HFFc6 (cell line): ENCODE measurements at places on chromosomes 7 and 10. TPM values are rescaled to one million over a fixed set of nuclear protein-coding genes. Genes with fewer than 3 reads are reported as not detected.
A peak's percentile ranks its signal among the peaks of the same experiment; 100 is the strongest.

FAM131B gene
- total RNA-seq: 0.79 to 1.3 TPM (median 1.1 TPM) in 3 replicates

ANKMY2 gene
- total RNA-seq: 21.0 to 25.0 TPM (median 23.4 TPM) in 3 replicates

NUDT13 gene
- total RNA-seq: 1.9 to 2.8 TPM (median 2.0 TPM) in 3 replicates

PHKG1 gene
- total RNA-seq: 0.51 to 0.54 TPM in 2 of 3 replicates, not detected in the other

NUPR2 gene
- not detected in 2 replicates for total RNA-seq

DNA sequence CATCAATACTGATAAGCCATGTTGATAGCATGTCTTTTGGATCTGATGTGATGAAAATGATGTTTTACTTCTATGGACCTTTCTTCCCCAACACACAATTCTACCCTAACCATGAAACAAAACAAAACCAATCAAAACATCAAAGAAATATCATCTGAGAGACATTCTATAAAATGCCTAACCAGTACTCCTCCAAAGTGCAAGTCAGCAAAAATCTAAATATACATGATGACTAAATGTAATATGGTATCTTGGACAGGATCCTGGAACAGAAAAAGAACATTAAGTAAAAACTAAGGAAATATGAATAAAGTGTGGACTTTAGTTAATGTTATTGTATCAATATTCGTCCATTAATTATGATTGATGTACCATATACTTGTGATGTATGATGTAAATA lies 625.1 kb downstream of the MAGI2 start:
- peaks cover 8% of the 10 kb centered on the region; the same call in 1 of the 2 replicates for H3K36me3 ChIP-seq
- no peak overlapping the region for H3K4me3 ChIP-seq
- no peak for DNase-seq
- H3K27me3 ChIP-seq: no peaks in the 10 kb centered on the region

- no peak overlapping the region for H3K27ac ChIP-seq
- no peaks in the 10 kb centered on the region; the same call in none of the 2 replicates for H3K27me3 ChIP-seq
- no peaks in the 10 kb centered on the region for H3K36me3 ChIP-seq
- H3K4me1 ChIP-seq: no peaks in the 10 kb centered on the region
- H3K4me3 ChIP-seq: no peak overlapping the region
These were observed 372.3 kb upstream of the MYO3A start for GRCh38 chr10:25561758-25562157.

GRCh38 chr7:41787651-41788350 lies 84.9 kb upstream of the INHBA start:
- no peaks in the 10 kb centered on the region for H3K27me3 ChIP-seq
- H3K4me3 ChIP-seq: no peak overlapping the region
- no peak overlapping the region; the same call in 1 of the 2 replicates for H3K27ac ChIP-seq
- peaks cover 22% of the 10 kb centered on the region for H3K4me1 ChIP-seq
- H3K36me3 ChIP-seq: no peaks in the 10 kb centered on the region

GRCh38 chr7:11175887-11176286 lies 202.2 kb downstream of the PHF14 start:
- H3K4me3 ChIP-seq: no peak overlapping the region
- peaks cover 13% of the 10 kb centered on the region for H3K4me1 ChIP-seq
- H3K27ac ChIP-seq: no peak overlapping the region
- H3K36me3 ChIP-seq: no peaks in the 10 kb centered on the region

- peaks cover 1% of the 10 kb centered on the region; the same call in 1 of the 2 replicates for H3K27me3 ChIP-seq
- H3K27ac ChIP-seq: peak overlapping the region; percentile 76
- peaks cover 88% of the 10 kb centered on the region for H3K4me1 ChIP-seq
- H3K36me3 ChIP-seq: peaks cover 7% of the 10 kb centered on the region
These were observed 23.4 kb upstream of the LIPA start for GRCh38 chr10:89274928-89275327.

GRCh38 chr7:36735172-36735571 lies 10.9 kb upstream of the AOAH start:
- no peaks in the 10 kb centered on the region; the same call in 1 of the 2 replicates for H3K27me3 ChIP-seq
- no peaks in the 10 kb centered on the region for H3K4me1 ChIP-seq
- H3K27ac ChIP-seq: no peak overlapping the region
- H3K36me3 ChIP-seq: no peaks in the 10 kb centered on the region; the same call in 1 of the 2 replicates
- no peak overlapping the region for H3K4me3 ChIP-seq

GRCh38 chr10:30215623-30216022 lies 133.5 kb downstream of the MTPAP start:
- H3K4me3 ChIP-seq: no peak overlapping the region
- H3K4me1 ChIP-seq: peaks cover 9% of the 10 kb centered on the region
- H3K36me3 ChIP-seq: peaks cover 4% of the 10 kb centered on the region; the same call in 1 of the 2 replicates
- peaks cover 24% of the 10 kb centered on the region for H3K27me3 ChIP-seq
- no peak overlapping the region for H3K27ac ChIP-seq
- no peak for DNase-seq

GRCh38 chr10:124742413-124743190 lies 1.6 kb downstream of the FAM53B start:
- no peaks in the 10 kb centered on the region for H3K36me3 ChIP-seq
- H3K27ac ChIP-seq: peak overlapping the region; percentile 51
- peak overlapping the region; percentile 98 for H3K4me3 ChIP-seq
- H3K27me3 ChIP-seq: peaks cover 4% of the 10 kb centered on the region
- no peak for DNase-seq

DNA sequence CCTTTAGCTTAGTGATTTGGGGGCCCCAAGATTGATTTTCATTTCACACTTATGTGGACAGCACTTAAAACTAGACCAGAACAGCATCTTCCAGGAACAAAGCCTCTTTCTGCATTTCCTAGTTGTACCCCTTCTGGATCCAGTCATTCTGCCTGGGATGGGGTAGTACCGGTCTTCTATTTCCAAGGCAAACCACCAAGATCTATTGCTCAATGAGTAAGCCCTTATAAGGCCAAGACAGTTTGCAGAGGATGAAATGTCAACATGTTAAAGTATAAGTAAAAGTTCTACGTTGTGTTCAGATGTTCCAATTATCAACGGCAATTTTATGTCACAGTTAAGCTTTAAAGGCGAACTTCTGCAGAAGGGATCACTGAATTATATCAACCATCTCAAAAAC lies 106.9 kb upstream of the ZNF746 start:
- no peak for DNase-seq
- H3K27me3 ChIP-seq: peaks cover 2% of the 10 kb centered on the region; the same call in 1 of the 2 replicates
- H3K4me3 ChIP-seq: no peak overlapping the region
- peaks cover 52% of the 10 kb centered on the region for H3K36me3 ChIP-seq

DNA sequence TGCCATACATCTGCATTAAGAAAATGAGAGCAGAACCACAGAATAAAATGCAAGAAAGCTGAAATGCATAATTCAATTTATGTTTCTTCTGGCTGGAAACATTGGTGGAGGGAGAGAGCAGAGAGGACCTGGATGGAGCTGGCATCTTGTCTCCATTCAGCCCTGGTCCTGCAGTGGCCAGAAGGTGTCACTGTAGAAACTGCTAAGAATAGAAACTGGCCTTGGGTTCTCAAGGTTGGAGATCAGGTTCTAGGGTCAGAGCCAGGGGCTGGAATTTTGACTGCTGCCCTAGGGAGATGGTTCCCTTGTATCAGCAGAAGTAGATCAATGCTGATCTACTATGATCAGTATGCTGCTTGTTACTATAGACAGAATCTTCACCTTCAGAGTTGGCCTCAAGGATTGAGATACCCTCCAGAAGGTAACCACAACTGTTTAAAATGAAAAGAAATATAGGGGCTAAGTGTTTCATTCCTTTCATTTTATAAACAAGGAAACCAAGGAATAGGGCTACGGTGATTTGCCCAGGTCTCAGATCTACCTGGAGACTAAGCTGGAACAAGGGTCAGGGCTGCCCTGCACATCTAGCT lies 13.1 kb downstream of the TAS2R41 start:
- H3K4me1 ChIP-seq: peaks cover 82% of the 10 kb centered on the region
- no peaks in the 10 kb centered on the region; the same call in none of the 2 replicates for H3K27me3 ChIP-seq
- peak overlapping the region; percentile 85; the same call in 1 of the 2 replicates for H3K27ac ChIP-seq
- H3K4me3 ChIP-seq: no peak overlapping the region
- DNase-seq: no peak
- no peaks in the 10 kb centered on the region for H3K36me3 ChIP-seq

DNA sequence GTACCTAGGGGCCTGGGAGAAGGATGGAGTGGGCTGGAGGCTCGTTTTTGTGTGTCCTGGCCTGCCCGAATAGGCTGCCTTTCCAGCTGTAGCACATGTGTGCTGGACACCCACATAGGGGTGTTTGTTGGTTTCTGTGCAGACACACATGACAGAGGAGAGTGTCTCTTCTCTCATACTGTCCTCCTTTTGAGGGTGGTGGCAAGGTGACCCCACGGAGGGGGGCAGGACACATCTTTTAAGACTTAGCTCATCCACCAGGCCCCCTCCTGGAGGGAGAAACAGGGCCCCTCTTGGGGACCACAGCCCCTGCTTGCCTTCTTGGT lies 72.2 kb upstream of the PPIF start:
- H3K27ac ChIP-seq: peak overlapping the region; percentile 77
- no peaks in the 10 kb centered on the region; the same call in none of the 2 replicates for H3K36me3 ChIP-seq
- no peak for DNase-seq
- peaks cover 7% of the 10 kb centered on the region for H3K27me3 ChIP-seq

DNA sequence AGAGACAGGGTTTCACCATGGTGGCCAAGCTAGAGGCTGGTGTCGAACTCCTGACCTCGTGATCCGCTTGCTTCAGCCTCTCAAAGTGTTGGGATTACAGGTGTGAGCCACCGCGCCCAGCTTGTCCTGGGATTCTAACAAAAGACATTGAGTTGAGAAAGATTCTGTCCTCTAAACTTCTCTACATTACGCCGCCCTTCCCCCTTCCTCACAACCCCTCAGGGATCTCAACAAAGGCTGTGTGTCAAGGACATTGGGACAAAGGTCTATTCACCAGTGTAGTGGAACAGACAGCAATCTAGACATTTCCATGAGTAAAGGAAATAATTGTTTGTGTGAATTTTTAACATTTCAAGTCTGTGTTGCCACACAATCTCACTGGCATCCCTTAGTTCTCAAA lies 68.8 kb upstream of the KIF5B start:
- no peak overlapping the region for H3K4me3 ChIP-seq
- H3K36me3 ChIP-seq: peaks cover 7% of the 10 kb centered on the region; the same call in 1 of the 2 replicates
- no peak for DNase-seq

DNA sequence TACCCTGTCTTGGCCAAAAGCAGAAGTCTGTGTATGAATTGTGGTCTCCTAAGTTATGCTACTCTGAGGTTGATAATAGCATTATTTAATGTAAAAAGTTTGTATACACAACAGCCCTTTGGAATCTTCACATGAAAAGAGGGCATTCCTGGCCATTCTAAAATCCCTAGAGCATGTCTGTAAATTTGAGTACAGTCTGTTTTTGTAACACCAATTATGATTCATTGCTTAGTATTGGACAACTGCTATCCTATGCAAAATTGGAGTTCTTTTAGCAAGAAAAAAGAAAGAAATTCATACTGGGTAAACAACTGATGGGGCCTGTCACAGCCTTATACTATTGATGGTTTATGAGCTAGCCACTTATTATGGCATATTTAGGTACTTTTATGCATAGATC lies 10.2 kb downstream of the CUTC start:
- H3K27me3 ChIP-seq: no peaks in the 10 kb centered on the region
- H3K27ac ChIP-seq: peak overlapping the region; percentile 84
- peak overlapping the region; percentile 71 for H3K4me3 ChIP-seq
- peaks cover 66% of the 10 kb centered on the region for H3K36me3 ChIP-seq
- DNase-seq: peak; percentile 66

GRCh38 chr10:111856631-111857030 lies 326.9 kb downstream of the GPAM start:
- H3K4me3 ChIP-seq: no peak overlapping the region
- H3K36me3 ChIP-seq: no peaks in the 10 kb centered on the region
- DNase-seq: no peak
- no peaks in the 10 kb centered on the region for H3K4me1 ChIP-seq

GRCh38 chr10:100522945-100523344 lies 3.3 kb upstream of the SEC31B start:
- no peak overlapping the region for H3K4me3 ChIP-seq
- H3K27me3 ChIP-seq: peaks cover under 1% of the 10 kb centered on the region; the same call in 1 of the 2 replicates
- DNase-seq: no peak

GRCh38 chr7:32479574-32480200 lies 10.5 kb downstream of the LSM5 start:
- peaks cover 2% of the 10 kb centered on the region for H3K27me3 ChIP-seq
- peak; percentile 52 for DNase-seq
- no peak overlapping the region for H3K27ac ChIP-seq

DNA sequence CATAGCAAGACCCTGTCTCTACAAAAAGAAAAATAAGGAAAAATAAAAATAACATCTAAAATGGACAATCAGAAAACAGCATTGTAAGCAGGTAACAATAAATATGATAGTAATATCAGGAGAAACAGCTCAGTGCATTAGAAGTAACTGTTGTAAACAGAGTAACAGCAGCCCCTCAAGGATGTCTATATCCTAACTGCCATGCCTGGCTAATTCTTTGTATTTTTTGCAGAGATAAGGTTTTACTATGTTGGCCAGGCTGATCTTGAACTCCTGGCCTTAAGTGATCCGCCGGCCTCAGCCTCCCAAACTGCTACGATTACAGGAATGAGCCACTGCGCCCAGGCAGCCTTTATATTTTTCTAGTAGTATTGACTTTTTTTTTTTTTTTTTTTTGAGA lies 7.5 kb downstream of the SORBS1 start:
- no peak for DNase-seq
- H3K27ac ChIP-seq: no peak overlapping the region
- peaks cover 18% of the 10 kb centered on the region for H3K27me3 ChIP-seq
- H3K4me3 ChIP-seq: no peak overlapping the region

DNA sequence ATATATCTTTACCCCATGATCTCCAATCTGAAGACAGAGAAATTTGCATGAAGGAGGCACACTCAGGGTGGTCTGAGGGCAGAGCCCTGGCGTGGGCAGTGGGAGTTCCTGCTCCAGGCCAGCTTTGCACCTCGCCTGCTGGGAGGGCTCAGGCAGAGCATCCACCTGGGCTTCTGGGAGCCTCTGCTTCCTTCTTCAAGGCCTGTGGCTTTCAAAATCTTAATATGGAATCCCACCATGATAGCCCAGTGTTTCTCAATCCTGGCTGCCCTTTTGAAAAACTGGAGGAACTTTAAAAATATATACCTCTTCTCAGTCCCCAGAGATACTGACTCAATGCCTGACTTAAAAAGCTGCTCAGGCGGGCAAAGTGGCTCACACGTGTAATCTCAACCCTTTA lies 36.7 kb upstream of the PSAP start:
- H3K27me3 ChIP-seq: peaks cover 7% of the 10 kb centered on the region
- no peak overlapping the region for H3K27ac ChIP-seq
- H3K36me3 ChIP-seq: no peaks in the 10 kb centered on the region
- peaks cover 25% of the 10 kb centered on the region for H3K4me1 ChIP-seq
- peak overlapping the region; percentile 94 for H3K4me3 ChIP-seq

DNA sequence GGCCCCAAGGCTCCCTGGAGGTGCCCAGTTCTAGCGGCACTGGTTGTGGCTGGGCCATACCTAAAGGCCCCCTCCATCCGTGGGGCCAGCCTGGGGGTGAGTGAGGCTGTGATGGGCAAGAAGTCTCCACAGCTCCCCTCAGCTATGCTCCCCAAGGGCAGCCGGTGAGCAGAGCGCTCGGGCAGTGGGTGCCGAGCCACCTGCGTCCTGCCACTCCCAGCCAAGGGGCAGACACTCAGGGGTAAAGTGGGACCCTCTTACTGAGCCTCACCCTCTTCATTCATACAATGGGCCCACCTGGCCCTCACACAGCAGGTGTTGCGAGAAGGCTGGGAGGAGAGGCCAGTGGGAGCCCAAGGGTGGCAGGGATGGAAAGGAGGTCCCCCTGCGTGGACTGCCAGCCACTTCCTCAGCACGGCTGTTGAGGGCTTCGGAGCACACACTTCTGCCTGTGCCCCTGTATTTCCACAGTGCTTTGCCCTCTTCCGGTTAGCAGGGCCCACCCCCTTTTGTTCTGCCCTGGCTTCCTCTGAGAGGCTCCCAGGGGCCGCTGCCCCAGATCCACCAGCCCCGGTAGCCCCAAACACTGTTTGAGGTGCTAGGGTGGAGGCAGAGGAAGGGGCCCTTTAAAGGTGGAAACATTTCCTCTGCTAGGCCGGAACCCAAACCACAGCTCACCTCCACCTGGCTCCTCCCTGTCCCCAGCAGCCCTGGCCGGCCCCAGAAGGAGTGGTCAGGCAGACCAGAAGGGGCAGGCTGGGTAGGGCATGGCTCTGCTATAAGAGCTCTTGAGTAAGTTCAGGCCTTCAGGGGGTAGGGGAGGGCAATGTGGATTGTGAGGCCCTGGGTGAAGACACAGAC lies 16.4 kb upstream of the C10orf105 start:
- no peak overlapping the region for H3K27ac ChIP-seq
- no peak for DNase-seq
- peaks cover 36% of the 10 kb centered on the region for H3K27me3 ChIP-seq
- peaks cover 7% of the 10 kb centered on the region for H3K4me1 ChIP-seq
